ENCODE measurements at places on chromosomes 11 and 22.

DNA sequence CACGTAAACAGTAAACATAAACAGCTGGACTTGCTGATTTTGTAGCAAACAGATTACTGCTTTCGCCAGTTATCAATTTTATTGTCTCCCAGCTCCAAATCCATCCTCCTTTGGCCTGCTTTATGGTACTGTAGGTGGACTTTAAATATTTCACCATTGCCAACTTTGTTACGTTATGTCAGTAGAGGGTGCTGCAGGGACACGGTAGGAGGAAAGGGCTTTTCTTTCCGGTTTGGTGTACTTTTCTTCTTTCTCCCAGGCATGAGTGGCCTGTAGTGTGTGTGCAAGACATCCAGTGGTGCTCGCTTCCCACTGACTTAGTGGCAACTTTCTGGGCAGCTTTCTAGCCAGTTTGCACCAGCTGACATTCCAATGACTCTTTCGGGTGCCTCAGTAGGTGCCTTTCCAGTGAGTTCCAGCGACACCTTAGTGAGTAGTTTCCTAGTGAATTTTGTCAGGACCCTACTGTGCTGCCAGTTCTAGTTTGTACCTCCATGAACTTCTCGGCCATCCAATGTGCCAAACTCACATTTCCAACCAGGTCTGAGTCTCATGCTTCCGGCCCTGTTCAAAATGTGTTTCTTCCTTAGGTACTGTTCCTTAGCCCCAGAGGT, 267.6 kb upstream of the TENM4 start:
- no peak for DNase-seq

- no peak for DNase-seq
Measured at GRCh38 chr22:44055805-44056204, 31.7 kb downstream of the PARVB start.

DNA sequence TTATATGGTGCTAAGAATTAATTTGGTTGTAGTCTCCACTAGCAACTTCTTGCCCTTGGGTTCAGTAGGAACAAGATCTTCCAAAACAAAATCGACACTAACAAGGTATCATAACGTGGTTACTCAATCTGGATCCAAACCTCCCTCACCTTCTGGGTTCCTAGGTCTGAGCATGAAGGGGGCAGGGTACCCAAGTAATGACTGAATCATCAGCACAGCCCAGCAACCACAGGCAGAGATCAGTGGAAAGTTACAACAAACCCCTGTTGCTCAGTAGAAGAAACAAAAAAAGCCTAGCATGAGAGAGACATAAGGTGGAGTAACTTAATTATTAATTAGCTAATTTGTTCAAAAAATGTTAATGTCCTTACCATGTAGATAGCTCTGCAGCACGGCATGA, 221.4 kb downstream of the BLID start:
- DNase-seq: no peak

DNA sequence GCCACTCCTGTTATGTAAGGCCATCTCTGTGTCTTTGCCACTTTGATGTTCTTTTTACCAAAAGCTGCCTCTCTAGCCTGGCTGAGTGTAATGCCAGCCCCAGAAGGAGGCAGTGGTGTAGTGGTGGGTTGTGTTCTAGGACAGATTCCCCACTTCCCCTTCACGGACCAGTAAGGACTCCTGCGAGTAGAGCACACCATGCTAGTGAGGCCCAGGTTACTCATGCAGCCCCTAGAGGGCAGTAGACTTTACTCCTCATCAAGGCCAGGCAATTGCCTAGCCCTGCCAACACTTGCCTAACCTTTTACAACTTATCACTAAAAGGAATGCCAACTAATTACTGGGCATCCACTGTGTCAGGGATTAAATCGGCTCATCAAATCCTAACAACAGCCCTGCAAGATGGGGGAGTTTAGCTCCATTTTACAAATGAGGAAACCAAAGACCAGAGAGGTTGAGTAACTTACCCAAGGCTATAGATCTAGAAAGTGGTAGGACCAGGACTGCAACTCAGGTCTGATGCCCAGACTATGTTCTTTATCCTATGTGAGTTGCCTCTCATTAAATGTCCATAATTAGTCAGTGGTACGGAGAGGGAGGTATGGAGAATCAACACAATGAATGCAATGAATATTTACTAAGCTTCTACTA, 75.3 kb downstream of the APIP start:
- DNase-seq: peak; percentile 4

- no peak for DNase-seq
Measured at GRCh38 chr11:117369534-117369933, 41.9 kb downstream of the CEP164 start.

- no peak for DNase-seq
Measured at GRCh38 chr11:111426617-111427016, 47.5 kb upstream of the POU2AF1 start.

DNA sequence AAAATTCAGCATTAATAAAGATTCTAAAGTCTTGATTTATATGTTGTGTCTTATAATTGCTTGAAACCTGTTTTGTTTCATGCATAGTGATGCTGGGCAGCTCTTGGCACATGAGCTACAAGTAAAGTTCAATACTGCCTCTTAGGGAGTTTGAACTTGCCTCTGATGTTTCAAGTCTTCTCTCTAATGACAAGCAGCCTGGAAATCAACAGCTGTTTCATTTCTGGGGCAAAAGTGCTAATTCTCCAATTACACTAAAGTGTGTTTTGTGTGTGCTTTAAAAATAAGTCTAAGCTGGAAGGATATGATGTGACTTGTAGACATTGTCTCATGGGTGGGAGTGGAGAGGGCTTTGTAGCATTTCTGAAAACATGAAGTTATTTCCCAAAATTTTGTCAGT, 23.7 kb upstream of the SESN3 start:
- no peak for DNase-seq

- no peak for DNase-seq
Measured at GRCh38 chr22:16958475-16958874, 49.5 kb downstream of the GAB4 start.

DNA sequence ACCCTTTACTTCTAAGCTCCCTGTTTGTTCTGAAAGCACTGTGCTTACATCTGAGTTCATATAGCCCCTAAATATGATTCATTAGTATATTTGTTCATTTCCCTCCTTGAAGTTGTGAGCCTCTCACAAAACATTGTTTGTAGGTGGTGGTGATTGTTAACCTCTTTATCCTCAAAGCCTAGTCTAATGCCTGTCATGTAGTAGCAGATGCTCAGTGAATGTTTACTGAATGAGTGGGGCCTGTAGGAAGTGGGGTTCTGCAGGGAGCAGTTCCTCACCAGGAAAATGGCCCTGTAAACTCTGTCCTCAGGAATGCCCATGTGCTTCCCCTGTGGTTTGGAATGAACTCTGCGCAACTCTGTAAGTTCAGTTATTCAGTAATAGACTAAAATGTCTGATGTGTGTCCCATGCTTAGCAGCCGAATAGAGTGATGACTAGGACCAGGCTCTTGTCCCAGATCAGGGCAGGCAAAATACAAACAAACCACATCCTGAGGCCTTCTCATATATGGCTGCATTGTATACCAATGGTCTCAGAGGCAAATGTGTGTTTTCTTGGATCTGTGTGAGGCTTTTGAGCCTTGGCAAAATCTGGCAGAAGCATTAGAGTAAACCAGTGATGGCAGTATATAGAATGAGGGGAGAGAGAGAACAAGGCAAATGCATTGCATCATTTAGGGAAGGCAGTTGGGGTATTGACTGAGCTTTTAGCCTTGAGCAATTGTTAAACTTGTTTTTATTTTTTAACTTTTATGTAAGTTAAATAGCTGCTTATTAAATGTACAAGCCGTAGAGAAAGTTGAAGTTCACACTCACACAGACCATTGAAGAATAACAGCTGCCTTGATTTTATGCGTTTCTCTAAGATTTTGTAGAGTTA, 91.4 kb upstream of the BIRC3 start:
- no peak for DNase-seq

DNA sequence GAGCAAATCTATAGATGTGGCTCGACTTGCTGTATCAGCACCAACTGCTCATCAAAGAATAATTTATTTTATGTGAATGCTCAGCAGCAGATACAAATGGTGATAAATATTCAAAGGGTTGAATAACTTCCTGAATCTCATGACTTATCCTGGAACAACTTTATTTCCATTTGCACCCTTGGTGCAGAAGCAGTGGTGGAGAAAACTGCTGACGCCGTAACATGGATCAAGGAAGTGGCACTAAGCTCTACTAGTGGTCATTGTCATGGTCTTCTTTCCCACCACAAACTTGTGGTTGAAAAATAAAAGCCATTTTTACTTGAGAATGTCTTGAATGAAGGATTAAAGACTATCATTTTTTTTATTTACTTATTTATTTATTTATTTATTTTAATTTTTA, 14.6 kb downstream of the MARK2 start:
- DNase-seq: no peak

DNA sequence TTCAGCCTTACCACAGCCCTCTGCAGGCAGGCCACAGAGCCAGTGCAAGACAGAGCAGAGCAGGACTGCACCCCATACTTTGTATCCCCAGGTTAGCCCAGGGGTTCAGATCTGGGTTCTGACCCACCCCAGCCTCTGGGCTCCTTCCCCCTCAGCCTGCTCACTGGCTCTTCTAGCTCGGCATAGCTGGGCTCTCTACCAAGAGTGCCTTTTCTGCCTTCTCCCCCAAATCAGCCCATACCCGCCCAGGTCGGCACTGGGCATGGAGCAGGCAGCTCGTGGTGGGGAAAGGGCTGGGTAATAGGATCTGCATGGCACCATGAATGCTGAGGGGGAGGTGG, 8.3 kb downstream of the RELT start:
- no peak for DNase-seq

DNA sequence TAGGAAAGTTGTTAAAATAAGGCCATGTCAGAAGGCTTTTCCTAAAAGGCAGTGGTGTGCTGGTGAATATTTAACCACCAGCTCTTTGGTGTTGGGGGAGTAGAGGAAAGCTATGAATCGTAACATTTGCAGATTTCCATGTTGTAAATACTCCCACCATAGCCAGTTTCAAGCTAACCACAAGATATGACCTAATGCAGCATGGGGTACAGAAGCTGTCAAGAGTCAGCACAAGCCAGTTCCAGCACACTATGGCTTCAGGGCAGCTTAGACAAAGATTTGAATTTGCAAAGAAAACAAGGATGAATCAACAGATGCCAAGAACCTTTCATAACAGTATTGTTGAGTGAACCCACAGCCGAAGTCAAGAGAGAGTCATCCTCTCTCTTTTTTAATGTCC, 40.0 kb downstream of the COMMD9 start:
- DNase-seq: no peak

DNA sequence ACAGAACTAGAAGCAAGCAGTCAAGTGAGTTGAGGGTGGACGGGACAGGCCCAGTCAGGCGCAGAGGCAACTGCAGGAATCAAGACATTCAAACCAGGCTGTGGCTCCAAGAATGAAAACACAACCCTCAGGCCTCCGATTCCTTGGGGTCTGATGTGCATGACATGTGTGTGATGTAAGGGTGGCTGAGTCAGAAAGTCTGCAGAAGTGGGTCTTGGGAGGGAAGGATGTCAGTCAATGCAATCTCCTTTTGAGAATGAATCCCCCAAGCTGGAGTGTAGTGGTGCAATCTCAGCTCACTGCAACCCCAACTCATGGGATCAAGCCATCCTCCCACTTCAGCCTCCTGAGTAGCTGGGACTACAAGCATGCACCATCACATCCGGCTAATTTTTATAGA, 15.9 kb upstream of the PDE2A start:
- DNase-seq: no peak

GRCh38 chr11:78304201-78304600, 113.4 kb downstream of the GAB2 start:
- DNase-seq: no peak

GRCh38 chr22:35630387-35630793, 13.3 kb upstream of the MB start:
- DNase-seq: no peak

GRCh38 chr11:102716527-102716926, 8.2 kb downstream of the MMP8 start:
- DNase-seq: no peak

DNA sequence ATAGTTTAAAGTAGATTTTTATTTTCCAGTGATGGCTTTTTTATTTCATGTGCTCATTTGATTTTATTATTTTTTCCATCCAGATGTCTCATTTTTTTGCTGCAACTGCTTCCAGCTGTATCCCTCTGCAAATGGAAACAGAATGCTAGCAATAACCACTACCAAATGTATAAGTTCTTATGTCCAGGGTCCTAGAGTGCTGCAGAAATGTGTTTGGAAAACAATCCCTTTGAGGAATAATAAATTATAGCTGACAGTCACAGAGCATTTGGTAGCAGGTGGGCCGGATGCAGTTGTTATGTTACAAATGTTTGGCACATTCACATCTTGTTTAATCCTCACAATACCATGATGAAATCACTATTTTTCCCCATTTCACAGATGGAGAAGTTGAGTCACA, 300.7 kb upstream of the PDGFD start:
- no peak for DNase-seq

DNA sequence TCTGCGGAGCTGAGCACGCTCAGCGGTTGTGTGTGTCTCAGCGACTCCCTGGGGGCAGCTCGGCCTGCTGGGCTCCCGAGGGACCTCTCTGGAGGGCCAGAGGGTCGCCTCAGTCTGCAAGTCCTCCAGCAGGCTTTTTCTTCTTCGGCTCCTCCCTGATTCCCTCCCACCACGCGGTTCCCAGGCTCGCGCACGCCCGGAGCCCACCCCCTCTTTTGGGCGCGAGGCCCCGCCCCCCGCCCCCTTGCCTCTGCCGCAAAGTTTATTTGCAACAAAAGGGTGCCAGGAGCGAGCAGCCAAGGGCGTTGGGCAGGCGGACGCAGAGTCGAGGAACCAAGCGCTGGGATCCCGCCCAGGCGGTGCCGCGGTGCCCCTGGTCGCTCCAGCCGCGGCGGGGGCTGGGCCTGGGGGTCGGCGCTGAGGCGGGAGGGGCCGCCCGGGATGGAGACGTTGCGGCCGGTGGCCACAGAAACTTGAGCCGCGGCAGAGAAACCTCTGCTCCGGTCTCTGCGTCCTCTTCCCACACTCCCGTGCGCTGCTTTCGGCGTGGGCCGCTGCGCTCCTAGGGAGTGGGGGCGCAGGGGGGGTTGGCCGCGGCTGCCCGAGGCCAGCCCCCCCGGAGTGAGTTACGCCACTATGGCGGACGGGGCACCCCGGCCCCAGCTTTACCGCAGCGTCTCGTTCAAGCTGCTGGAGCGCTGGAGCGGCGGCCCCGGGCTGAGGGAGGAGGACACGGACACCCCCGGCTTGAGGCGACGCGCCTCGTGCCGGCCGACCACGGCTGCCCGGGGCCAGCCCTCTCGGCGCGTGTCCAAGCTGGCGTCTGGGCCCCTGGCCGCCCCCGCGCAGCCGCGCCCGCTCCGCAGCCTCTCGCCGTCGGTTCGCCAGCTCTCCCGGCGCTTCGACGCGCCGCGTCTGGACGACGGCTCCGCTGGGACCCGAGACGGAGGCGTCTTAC, at the start of gene ARHGEF17:
TSS of gene ARHGEF17 (plus strand) at position 274 of the 958 bp plus-strand sequence. CDS start at position 637, 363 bp downstream.
- DNase-seq: peak; percentile 52
